Osteoblast (primary cell): ENCODE measurements at places on chromosomes 12 and 14.

- no peak for DNase-seq
Observed at GRCh38 chr14:65186951-65187350, 84.6 kb upstream of the MAX start.

DNA sequence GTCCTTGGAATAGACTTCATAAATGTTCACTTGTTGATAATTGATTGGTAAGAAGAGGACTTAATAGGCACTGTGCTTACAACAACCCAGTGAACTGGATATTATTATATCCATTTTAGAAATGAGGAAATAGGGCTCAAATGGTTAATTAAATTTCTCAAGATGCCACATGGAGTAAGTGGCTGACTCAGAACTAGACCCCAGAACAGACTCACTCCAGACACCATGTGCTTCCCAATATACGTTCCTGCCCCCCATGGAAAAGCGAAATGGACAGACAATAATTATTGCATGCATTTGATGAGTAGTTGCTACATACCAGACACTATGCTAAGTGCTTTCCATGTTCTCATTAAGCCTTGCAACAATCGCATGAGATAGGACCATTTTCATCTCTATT is 895 bp upstream of the ANKS1B start:
- no peak for DNase-seq

DNA sequence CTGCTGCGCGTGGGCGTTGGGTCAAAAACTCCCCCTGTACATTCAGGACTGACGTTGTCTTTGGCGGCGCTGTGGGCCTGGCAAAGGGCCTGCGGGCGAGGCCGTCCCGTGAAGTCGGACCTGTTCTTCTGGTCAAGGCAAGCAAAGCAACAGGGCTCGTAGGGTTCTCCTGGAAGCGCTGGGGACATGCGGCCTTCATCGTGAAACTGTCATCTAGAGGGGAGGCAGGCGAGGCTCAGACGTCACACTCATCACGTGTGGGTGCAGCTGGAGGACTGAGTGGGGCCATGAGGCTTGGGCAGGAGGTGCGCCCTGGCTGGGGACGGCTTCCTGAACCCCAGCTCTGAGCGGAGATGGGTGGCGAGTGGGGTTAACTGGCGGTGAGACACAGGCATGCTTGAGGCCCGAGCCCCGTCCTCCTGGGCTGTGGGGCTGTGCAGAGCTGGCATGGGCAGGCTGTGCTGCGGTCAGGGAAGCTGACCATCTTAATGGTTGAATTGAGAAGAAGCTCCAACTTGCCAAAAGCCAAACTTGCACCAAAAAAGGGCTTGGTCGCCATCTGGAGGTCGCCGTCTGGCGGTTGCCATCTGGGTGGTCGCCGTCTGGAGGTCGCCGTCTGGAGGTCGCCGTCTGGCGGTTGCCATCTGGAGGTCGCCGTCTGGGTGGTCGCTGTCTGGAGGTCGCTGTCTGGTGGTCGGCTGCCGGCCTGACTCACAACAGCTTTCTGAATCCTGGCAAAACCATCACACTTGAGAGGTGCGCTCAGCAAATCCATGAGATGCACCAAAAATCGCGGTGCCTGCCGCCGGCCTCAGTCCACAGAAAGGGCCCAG is 66.2 kb downstream of the NOC4L start:
- no peak for DNase-seq

- DNase-seq: no peak
Observed at GRCh38 chr12:45205165-45205825, 10.6 kb upstream of the ANO6 start.

GRCh38 chr14:79453276-79453675 is 758.0 kb downstream of the DIO2 start:
- DNase-seq: no peak

DNA sequence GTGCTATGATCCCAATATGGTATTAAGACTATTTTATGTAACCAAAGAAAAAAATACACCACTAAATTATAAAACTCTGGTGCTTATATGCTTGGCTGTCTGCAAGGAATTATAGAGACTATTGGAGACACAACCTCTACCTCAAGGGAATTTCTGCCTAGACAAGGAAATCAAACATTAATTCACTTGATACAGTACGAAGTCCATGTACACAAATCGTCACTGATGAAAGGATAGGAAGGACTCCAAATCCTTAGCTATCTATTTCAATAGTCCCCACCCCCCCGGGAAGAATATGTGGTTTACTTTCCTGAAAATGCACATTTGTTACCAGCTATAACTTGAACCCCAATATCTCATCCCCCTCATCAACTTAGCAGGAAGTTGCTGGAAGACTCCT is 21.9 kb downstream of the RTN1 start:
- DNase-seq: no peak

- no peak for DNase-seq
Observed at GRCh38 chr12:43111608-43112007, 440.4 kb downstream of the ADAMTS20 start.

GRCh38 chr14:69355607-69356281 is 42.4 kb downstream of the ERH start:
- peak; percentile 93 for DNase-seq

- DNase-seq: no peak
Observed at GRCh38 chr12:104083769-104084475, 19.6 kb downstream of the HCFC2 start.

DNA sequence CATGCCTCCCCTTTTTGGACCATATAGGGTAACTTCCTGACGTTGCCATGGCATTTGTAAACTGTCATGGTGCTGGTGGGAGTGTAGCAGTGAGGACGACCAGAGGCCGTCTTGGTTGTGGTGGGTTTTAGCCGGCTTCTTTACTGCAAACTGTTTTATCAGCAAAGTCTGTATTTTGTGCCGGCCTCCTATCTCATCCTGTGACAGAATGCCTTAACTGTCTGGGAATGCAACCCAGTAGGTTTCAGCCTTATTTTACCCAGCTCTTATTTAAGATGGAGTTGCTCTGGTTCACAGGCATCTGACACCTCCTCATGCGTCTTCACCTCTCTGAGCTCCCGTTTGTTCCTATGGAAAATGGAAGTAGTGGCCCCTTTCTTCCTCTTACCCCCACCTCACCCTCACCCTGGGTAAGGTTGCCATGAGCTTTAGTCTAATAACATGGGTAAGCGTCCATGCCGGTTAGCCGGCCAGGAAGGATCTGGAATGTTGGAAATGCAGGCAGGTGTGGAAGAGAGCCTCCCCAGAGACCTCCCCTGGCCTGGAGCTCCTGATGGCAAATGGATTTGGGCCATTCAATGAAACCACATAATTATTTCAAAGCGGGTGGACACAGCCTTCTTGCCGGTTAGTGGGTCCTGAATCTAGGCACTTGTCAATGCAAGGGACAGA is 18.6 kb downstream of the HHIPL1 start:
- peak; percentile 41 for DNase-seq

DNA sequence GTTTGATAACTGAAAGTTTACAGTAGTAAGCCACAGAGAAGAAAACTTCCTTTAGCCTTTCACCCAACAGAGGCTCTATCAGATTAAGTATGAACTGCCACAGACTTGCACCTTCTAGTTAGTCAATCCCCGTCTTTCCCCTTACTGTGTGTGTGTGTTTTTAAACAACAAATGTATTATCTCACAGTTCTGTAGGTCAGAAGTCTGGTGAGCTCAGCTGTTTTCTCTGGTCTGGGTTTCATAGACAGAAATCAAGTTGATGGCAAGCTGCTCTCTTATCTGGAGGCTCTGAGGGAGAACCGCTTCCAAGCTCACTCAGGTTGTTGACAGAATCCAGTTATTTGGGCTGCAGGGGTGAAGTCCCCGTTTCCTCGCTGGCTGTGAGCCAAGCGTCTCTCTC is 320.5 kb downstream of the PRKD1 start:
- no peak for DNase-seq

GRCh38 chr12:50394469-50395029 is 1.9 kb downstream of the FAM186A start:
- DNase-seq: no peak
